ENCODE measurements at places on chromosomes 11 and 22.
A peak's percentile ranks its signal among the peaks of the same experiment; 100 is the strongest.

GRCh38 chr11:14189874-14190273, 169.1 kb downstream of the RRAS2 start:
- DNase-seq: no peak

GRCh38 chr11:47765086-47765485, 2.1 kb downstream of the FNBP4 start:
- DNase-seq: no peak

GRCh38 chr22:40678493-40679248, 613 bp upstream of the MCHR1 start:
- no peak for DNase-seq

DNA sequence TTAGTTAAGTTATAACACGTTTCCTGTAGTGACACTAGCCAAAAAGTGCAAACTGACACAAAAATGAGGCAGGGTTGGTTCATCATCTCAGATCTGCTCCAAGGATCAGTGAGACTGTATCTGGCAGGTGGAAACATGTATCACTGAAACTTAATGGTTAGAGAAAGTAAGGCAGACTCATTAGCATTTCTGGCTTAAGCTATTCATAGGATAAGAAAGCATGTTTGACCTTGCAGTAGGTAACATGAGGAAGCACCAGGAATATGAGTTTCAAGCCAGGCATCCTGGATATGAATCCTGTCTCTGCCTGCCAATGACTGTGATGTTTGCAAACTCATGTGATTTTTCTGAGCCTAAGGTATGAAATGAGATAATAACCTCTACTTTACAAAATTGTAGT, 732.1 kb downstream of the NELL1 start:
- no peak for DNase-seq

DNA sequence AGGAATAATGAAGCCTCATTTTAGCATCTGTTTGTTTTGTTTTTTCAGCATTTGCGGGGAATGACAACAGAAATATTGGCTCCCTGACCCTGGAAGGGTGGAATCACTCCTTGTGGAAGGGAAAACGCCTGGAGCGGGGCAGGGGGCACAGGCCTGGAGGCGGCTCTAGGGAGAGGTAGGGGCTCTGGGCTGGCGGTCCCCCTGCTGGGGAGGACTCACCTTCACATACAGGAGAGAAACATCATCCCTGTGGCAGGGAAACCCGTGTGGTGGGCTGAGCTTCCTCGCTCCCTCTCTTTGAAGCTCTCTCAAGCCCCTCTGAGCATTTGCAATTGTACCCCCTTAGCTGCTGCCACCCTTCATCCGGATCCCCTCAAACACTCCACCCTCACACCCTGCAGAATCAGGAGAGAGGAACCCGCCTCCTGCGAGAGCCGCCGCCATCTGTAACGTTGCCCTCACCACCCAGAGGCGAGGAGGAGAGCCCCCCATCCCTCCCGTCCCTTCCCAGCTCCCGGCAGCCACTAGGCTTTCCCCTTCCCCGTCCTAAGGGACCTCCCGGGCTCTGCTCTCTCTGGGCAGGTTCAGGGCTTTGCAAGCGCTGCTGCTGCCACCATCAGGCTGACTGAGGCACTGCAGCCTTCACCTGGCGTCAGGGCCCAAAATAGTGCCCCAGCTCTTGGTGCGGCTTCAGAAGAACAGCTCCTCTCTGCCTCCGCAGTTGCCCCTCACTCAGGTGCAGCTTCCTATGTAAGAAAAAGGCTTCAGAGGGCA, 10.4 kb downstream of the KIRREL3 start:
- peak; percentile 22 for DNase-seq

- no peak for DNase-seq
Measured at GRCh38 chr11:120063686-120064340, 74.1 kb downstream of the TRIM29 start.

- no peak for DNase-seq
Measured at GRCh38 chr11:61163714-61164605, 2.7 kb upstream of the VPS37C start.

All from activated T-helper 1 cell treated with anti-CD3 and anti-CD28 coated beads, Interleukin-12 subunit alpha, Interleukin-12 subunit beta, Interleukin-2, Interleukin-4 antibody, amounts not matched to agents 30 ng/mL and 10 ng/mL and 1 ng/mL, durations not matched to agents 14 hours and 24 hours and 36 hours (primary cell).